ENCODE measurements at places on chromosomes 6 and 20. TPM values are rescaled to one million over a fixed set of nuclear protein-coding genes. Genes with fewer than 3 reads are reported as not detected.

DNA sequence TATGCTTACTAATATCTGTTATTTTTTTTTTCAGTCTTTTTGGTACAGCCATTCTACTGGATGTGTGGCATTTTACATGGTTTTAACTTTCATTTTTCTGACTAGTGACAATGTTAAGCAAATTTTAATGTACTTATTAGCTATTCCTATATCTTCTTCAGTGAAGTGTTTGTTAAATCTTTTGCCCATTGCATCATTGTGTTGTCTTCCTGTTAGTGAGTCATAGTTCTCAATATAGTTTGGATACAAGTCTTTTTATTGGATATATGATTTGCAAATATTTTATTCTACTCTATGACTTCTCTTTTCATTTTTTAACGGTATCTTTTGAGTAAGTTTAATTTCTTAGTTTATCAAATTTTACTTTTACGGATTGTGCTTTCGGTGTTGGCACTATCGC, 519.4 kb downstream of the CDKAL1 start:
- H3K27me3 ChIP-seq: no peaks in the 10 kb centered on the region
- peak overlapping the region; percentile 63 for H3K27ac ChIP-seq

DNA sequence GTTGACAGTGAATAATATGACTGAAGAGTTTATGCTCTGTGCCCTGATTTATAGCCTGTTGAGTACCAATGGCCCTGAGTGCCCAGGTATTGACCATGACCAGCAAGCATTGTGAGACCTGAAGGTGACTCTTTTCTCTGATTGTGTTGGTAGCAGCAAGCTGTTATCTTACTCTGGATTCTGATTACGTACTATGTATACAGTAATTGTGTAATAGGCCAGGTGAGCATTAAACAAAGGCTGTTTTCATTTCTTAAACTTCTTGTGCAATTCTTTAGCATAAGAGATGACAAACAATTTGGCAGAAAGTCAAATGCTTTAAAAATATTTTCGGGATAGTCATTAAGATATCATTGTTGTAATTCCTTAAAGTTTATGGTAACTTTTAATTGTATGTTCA, 111.7 kb upstream of the PTPRK start:
- H3K4me1 ChIP-seq: peaks cover 44% of the 10 kb centered on the region
- DNase-seq: peak; percentile 30
- H3K36me3 ChIP-seq: peaks cover 5% of the 10 kb centered on the region
- no peaks in the 10 kb centered on the region for H3K27me3 ChIP-seq

- H3K4me1 ChIP-seq: no peaks in the 10 kb centered on the region
- H3K27ac ChIP-seq: no peak overlapping the region
- no peak for DNase-seq
- no peaks in the 10 kb centered on the region for H3K27me3 ChIP-seq
- H3K36me3 ChIP-seq: no peaks in the 10 kb centered on the region
- no peak overlapping the region for H3K4me3 ChIP-seq
These were observed 159.2 kb downstream of the MTFR2 start for GRCh38 chr6:136090929-136091328.

- no peak overlapping the region for H3K27ac ChIP-seq
- H3K4me1 ChIP-seq: no peaks in the 10 kb centered on the region
- H3K27me3 ChIP-seq: peaks cover 86% of the 10 kb centered on the region
- no peaks in the 10 kb centered on the region for H3K36me3 ChIP-seq
These were observed 112.5 kb downstream of the JPH2 start for GRCh38 chr20:44074252-44075151.

The HSPA1L gene
- total RNA-seq: 4.2 TPM

The ASCC3 gene
- 45.6 TPM for total RNA-seq

The C6orf141 gene
- 60.9 TPM for total RNA-seq
